GM04504 (cell line): ENCODE measurements at places on chromosomes 3 and 15.

GRCh38 chr3:162492446-162493081 lies 996.0 kb downstream of the OTOL1 start:
- peak; percentile 52 for DNase-seq

- DNase-seq, result no peak
Measured at GRCh38 chr15:89198934-89199333, 22.4 kb downstream of the RLBP1 start.

DNA sequence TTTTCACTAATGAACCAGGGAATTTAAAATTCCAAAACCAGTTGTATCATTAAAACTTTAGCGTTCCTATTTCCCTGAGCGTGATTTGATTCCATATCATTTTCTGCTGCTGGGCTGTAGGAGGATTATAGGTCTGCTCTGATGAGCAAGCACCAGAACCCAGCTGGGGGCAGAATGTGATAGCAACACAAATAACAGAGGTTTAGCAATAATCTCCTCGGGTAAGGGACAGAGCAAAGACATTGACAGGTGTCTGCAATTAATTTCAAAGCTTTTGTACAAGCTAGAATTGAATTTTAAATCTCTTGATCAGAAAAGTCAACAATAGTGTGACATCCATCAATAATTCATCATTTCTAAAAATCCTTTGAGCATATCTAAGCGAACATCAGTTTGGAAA lies 163.4 kb upstream of the RAP2B start:
- DNase-seq, result no peak

- DNase-seq, result no peak
Measured at GRCh38 chr15:90266485-90266884, 1.0 kb downstream of the NGRN start.

GRCh38 chr3:188779281-188779980 lies 392.3 kb upstream of the TPRG1 start:
- no peak for DNase-seq

GRCh38 chr3:135364676-135365075 lies 569.6 kb downstream of the EPHB1 start:
- no peak for DNase-seq

GRCh38 chr3:71219744-71220638 lies 363.5 kb downstream of the FOXP1 start:
- DNase-seq, result no peak

GRCh38 chr3:123628996-123629746 lies 44.3 kb upstream of the HACD2 start:
- no peak for DNase-seq

- no peak for DNase-seq
Measured at GRCh38 chr3:44074181-44074580, 167.5 kb upstream of the TOPAZ1 start.

DNA sequence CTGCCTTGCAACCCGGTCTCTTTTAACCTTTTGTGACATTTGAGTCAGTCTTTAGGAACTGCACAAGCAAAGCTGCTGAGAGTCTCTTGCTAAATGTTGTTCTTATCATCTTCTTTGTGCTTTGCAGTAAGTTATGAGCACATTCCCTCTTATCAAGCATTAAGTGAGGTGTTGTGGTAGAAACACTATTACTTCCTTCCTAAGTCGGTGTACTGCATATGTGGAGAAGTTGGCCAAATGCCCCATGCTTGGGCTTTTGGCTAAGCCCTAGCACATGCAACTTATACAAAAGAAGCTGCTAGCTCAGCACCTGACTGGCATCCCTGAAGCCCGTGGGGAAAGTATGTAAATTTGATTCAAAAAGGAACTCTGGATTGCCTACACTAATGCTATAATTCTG lies 136.5 kb upstream of the RBMS3 start:
- DNase-seq, result no peak

DNA sequence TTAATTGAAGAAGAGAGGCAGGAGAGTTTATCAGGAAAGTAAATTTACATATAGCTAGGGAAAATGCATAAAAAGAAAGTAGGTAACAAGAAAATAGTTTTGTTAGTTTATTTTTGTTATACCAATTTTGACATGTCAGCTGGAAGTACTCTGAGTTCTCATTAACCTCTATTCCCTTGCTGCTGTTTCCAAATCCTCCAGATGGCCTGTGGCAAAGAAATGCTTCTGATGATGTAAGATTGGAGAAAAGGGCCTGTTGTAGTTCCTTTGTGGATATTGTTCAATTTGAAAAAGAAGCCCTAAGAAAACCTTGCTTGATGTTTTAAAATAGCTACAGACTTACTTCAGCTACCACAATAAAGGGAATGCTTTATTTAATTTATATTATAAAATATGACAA lies 192.9 kb upstream of the SLITRK3 start:
- DNase-seq, result no peak

DNA sequence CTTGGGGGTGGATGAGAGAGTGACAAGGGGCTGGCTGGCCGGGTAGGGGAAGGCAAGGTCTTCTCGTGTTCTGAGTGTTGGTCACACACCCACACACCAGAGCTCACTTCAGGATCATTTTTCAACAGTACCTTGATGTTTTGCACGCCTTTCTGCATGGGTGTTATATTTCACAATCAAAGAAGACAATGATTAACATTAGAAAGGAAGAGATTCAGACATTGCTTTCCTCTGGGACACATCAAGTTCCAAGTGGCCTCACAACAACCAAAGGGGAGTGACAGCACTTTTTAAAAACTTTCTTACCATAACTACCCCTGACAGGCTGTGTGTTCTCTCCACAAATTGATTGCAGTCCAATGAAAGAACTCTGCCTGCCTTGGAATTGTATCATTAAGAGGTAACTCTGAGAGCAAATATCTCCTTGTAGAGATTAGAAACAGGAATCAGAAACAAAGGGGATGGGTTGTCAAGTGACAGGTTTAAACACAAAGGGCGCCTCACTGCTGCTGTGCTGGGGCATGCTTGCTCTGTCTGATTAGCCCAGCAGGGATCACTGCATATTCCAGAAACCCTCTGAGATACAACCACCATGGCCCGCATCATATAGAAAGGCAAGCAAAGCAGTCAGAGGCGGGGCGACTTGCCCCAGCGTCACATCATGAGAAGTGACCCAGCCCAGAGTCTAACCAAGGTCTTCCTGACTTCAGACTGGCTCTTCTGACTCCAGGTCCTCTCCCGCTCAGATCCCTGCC lies 230.8 kb downstream of the FEZF2 start:
- DNase-seq, result no peak

DNA sequence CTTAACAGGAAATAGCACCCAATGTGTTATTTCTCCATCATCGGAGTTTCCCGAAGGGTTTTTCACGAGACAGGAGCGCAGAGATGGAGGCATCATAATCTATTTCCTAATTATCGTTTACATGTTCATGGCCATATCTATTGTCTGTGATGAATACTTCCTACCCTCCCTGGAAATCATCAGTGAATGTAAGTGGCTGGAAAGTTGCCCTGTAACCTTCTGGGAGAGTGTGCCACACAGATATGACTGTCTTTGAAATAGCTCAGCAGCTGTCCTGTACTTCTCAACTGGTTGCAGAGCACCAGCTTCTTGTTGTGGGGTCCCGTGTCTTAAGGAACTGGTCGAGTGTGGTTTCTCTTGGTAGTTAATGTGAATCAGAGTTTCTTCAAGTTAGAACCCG lies 1.1 kb downstream of the SLC24A5 start:
- no peak for DNase-seq

- DNase-seq, result no peak
Measured at GRCh38 chr15:38631119-38632075, 66.8 kb upstream of the RASGRP1 start.

- no peak for DNase-seq
Measured at GRCh38 chr3:134609821-134610431, 40.9 kb downstream of the KY start.

DNA sequence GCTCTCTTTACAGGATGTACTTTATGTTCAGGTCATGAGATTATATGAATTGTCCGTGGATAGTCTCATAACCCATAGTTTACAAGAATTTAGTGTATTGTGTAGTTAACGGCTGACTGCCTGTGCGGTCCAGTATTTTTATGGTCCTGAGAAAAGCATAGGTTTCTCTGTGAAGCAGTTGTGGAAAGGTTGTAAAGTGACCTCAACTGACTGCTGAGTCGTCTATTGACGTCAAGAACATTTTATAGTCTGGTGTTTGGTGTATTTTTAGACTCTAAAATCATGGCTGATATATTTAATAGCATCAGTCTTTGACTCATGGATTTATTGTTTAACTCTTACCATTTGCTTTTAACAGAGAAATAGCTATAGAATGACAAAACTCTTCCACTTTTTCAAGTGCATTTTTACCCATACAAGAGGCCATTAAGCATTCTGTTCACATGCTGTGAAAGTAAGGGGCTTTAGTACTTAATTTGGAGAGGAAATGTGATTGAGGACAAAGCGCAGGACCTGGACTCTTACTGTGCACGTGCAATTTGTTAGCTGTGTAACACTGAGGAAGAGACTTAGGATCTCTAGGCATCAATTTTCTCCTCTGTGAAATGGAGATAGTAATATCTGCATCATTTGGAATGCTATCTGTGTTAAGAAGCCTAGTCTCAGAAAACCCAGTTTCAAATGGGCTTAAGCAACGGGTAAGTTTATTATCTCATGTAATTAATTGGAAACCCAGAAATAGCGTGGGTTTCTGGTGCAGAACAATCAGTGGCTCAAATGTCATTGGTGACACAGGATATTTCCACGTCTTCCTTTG lies 240.8 kb downstream of the NFKBIZ start:
- peak; percentile 83 for DNase-seq

GRCh38 chr3:140198242-140198641 lies 263.3 kb downstream of the CLSTN2 start:
- DNase-seq, result no peak

- peak; percentile 28 for DNase-seq
Measured at GRCh38 chr3:183193762-183194689, 31.5 kb upstream of the LAMP3 start.

- no peak for DNase-seq
Measured at GRCh38 chr3:21357241-21357640, 393.8 kb downstream of the ZNF385D start.

DNA sequence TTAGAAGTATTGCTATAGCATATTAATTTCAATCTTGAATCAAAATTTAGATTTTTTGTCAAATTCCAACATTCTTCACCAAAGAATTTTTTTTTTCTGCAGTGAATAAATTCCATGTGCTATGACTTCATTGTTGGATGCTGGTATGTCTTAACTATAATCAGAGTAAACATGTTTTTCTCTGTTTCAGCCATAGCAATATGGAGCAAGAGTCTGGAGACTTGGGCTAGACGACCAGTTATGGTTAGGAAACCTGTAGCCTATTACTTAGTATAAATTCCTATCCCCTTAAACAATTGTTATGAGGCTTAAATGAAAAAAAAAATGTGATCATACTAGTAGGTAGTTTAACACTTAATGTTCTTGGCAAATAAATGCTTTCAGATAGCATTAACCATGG lies 431.9 kb upstream of the FRG2C start:
- no peak for DNase-seq

DNA sequence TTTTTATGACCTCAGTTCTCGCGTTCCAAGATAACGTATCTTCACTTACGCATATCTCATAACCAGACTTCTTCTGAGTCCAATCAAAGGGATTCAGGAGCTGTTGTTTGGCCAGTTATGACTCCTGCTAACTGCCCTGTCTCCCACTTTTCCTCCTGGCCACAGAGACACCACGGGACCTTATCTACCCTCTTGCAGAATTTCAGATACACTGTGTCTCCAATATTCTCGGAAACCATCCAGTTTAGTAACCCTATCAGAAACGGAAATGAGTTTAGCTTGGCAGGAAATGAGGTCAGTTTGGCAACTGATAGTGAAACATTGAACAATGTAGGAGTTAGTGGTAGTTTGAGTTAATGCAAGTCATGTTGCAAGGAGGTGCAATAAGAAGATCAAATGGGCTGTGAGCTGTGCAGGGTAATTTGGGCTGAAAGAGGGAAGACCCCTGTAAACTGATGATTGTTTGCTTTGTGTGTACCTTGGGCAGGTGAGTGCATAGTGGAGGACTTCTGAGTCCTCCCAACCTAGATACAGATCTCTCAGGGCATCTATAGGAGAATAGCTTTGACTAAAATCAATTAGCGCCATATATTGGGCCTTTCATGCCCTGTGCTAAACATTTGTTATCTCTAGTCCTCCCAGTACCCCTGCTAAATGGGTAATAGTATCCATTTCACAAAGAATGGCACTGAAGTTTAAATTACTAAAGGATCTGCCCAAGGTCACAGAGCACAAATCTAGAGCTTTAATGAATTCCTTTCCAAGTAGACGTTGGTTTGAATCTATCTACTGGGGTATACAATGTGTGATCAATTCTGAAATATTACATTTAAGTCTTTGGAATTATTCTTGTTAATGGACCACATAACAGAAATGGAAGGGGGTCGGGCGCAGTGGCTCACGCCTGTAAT lies 41.3 kb upstream of the PIK3CB start:
- DNase-seq, result no peak

- DNase-seq, result no peak
Measured at GRCh38 chr15:40313531-40314398, 6.0 kb upstream of the PLCB2 start.

- no peak for DNase-seq
Measured at GRCh38 chr15:63985221-63986184, 60.8 kb downstream of the DAPK2 start.

DNA sequence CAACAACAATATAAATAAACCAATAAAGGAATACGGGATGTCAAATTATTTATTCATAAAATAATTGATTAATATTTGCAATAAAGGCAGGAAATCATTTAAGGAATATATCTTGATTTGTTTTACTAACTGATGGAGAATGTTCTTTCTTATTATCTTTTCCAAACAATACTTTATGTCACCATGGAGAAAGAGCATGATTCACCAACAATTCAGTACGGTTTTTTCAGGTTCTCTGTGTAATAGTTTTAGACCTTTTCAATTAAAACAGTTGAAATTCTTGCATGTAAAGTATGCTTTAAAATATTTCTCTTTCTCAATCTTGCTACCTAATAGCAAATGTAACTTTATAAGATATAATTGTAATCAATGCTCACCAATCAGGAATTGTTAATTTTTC lies 41.7 kb upstream of the MBNL1 start:
- no peak for DNase-seq

DNA sequence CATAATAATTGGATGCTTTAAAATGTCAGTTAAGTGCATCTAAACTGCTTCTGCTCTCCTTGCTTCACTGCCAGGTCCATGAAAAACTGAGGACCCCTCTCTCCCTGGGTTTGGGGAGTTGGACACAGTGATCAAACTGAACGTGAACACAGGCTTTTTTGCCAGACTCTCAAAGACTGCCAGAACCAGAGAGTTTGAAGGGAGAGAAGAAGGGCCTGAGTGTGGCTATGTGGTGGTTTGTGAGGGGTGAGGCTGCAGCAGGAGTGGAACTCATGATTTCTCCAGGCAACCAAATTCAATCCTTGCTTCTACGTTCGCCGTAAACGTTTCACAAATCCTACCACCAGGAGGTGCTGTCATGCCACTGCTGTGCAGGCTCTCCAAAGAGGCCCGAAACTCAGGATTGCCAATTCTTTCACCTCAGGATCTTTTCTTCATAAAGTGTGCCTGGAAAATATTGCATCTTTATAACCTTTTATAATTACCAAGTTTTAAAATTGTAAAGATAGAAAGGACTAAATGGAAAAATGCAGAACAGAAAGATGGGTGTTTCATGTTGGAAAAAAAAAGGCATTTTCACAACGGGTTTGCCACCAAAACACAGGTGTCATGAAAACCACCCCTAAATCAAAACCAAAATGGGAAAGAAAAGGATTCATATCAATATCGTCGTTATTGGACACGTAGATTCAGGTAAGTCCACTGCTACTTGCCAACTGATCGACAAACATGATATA lies 19.7 kb downstream of the TM4SF4 start:
- DNase-seq, result no peak

GRCh38 chr3:111882194-111882593 lies 23.1 kb downstream of the PHLDB2 start:
- no peak for DNase-seq

GRCh38 chr3:75294124-75294523 lies 370.0 kb upstream of the FRG2C start:
- DNase-seq, result peak; percentile 10

GRCh38 chr3:26381411-26381810 lies 241.2 kb upstream of the LRRC3B start:
- no peak for DNase-seq
